Stimulated activated CD4-positive, alpha-beta T cell treated with anti-CD3 and anti-CD28 coated beads, Interleukin-1b, Interleukin-23, amount 100 ng/mL, for 4 hours (primary cell): ENCODE measurements at places on chromosomes 1 and 21.

DNA sequence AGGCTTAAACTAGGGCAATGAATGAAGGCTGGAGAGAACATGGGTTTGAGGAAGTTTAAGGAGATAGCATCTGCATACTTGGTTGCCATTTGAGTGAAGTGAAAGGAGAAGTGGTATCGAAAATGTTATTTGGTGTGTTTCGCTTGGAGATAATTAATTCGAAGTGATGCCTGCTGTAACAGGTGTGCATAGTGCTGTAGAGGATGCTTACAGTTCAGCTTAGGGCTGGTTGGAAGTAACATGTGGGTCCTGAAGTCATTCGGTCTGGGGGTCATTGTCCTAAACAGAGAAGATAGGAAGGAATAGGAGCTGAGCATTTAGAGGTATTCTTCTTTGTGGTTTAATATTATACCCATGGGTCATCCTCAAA lies 301 bp upstream of the NUDT17 start:
- no peak for DNase-seq

- no peak for DNase-seq
These were observed 43.1 kb downstream of the WARS2 start for GRCh38 chr1:119097380-119097779.

DNA sequence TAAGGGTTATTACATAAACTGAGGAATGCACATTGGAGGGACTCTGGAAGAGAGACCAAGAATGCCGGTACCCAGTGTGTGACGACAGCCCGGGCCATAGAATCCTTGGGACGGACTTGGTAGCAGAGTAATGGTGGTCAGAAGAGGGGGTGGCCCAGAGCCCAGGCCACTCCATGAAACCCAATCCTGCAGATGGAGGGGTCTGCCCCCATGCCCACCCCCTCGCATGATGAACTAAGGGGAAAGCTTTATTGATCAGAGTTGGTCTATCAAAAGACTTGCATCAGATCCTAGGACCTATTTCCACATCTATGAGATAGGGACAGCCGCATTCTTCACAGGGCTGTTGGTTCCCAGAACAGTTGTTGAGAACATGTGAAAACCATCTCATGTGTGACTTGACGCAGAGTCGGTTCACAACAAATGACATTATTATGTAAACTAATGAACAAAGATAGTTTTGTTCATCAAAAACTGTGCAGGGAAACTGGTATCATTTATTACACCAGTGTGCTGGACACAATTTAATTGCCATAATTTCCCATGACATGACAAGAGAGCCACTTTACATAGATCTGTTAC lies 21.5 kb upstream of the SDC3 start:
- no peak for DNase-seq

DNA sequence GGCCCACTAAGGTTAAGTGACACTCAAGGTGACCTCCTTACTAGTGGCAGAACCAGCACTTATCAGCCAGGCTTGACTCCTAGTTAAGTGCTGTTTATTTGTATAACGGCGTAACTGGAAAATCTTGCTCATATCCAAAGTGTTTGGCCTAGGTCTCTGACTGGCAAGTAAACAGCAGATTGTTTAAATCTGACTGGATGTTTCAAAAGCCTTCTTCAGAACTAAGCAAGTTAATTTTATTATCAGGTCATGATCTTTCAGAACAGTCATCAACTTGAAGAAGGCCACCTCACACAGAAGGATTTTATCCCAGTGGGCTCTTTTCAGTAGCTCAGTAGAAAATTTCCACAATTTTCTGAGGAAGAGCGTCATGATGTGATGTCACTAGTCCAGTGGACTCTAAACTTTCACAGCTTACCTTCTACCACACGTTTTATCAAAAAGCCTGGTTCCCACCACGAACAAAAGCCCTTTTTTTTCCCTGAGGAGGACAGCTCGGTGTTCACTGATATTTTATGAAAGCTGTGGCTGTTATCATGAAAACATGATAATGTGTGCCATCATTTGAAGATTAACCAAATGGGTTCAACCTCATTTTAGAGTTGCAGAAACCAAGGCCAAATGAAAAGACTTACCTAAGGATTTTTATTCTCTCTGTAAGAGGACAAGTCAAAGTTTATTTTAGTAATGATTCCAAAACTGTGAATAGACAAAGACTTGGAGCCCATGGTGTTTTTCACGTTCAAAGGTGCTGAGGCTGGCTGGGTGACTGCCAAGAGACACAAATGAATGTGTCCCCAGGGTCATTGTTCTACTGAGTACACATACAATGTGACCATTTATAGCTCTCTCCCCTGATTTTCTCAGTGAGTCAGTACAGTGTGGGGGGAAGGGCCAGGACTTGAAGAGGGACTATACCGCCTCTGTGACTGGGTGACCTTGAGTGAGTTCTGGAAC lies 9.1 kb downstream of the SGIP1 start:
- no peak for DNase-seq

DNA sequence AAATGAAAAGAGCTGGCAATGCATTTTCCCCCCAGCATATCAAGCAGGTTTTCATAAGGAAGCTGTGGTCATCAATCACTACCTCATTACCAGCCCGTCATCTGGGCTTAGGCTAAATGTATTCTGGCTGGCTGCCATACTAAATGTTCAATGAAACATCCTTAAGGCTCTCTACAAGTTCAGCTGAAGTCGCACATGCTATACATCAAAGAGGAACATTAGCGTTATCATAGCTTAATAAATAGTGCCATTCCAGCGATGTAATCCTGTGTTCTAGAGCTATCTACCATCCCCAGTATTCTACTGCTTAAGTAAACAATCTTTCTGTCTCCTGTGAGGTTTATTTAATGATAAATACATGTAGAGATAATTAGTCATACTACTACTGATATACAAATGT lies 288.8 kb downstream of the DPYD start:
- DNase-seq, result no peak

DNA sequence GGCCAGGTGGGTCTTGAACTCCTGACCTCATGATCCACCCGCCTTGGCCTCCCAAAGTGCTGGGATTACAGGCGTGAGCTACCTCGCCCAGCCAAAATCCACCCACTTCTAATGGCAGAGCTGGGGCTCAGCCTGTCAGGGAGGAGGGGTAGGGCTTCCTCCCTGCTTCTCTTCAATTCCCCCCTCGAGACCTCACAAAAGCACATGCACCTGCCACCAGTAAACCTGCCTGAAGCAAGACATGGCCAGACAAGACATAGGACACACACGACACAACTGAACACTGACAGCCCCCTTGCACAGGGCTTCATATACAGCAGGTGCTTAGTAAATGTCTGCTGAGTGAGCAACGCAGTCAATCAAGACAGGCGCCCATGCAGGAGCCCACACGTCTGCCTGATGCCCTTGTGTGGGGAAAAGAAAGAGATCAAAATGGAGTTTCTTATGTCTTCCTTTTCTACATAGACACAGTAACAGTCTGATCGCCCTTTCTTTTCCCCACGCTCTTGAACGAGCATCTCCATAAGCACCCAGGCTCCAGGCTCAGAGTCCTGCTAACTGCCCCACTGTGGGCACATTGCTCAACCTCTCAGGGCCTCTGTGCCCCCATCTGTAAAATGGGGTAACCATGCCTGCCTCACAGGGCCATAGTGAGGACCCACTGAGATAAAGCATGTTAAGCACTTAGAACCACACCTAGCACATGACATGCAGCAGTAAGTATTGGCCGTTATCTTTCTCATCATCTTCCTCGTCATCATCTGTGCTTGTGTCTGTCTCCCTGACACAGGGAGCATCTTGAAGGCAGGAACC lies 8.8 kb downstream of the SDC3 start:
- DNase-seq, result no peak

GRCh38 chr1:214449371-214449770 lies 102.0 kb downstream of the PTPN14 start:
- DNase-seq, result no peak

GRCh38 chr21:42855171-42855936 lies 24.0 kb downstream of the WDR4 start:
- DNase-seq, result no peak

GRCh38 chr1:30762152-30762929 lies 4.8 kb upstream of the LAPTM5 start:
- DNase-seq, result no peak

- DNase-seq, result no peak
These were observed 65.8 kb downstream of the OVGP1 start for GRCh38 chr1:111361761-111362160.
